ENCODE measurements at places on chromosomes 1 and 21.

GRCh38 chr1:242586360-242586680 is 61.8 kb upstream of the PLD5 start:
- DNase-seq, result no peak

- no peak for DNase-seq
Measured at GRCh38 chr1:218403300-218403699, 58.2 kb downstream of the TGFB2 start.

DNA sequence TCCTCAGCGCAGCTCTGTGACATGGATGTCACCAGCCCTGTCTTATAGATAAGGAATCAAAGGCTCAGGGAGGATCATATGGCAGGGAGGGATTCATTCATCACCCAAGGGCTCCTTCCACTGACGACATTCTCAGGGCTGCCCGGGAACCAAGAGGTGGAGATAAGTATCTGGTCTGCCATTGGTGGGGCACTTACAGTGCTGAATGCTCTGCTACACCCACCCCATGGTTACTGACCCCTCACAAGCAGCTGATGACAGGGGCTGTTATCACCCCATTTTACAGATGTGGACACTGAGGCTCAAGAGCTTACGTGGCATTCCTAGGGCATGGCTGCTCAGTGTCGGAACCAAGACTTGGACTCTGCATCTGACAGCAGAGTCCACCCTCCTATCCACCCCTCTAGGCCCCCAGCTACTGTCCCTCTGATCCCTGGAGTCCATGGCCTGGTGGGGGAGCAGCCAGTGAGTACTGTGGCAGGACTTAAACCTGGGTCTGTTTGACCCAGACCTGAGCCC is 155.1 kb downstream of the PTPRU start:
- DNase-seq, result peak; percentile 33

DNA sequence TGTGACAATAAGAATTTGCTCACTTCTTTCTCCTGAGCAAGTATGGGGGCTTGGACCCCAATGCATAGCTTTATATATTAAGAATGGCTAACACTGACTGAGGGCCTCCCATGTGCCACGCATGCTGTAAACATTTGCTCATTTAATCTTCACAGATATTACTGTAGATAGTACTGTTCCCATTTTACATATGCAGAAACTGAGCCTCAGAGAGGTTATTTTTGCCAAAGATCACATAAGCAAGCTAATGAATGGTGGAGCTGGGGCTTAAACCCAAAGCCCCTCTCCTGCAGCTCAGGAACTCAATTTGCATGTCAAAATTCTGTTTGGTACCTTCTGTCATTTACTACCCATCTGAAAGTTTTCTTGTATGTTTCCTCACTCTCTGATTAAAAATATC is 163.5 kb upstream of the NFIA start:
- DNase-seq, result no peak

GRCh38 chr21:43345746-43346409 is 81.1 kb downstream of the SIK1 start:
- DNase-seq, result no peak

- no peak for DNase-seq
Measured at GRCh38 chr1:13829152-13829769, 129.3 kb downstream of the PRDM2 start.

GRCh38 chr21:16241016-16241415 is 511.2 kb downstream of the USP25 start:
- no peak for DNase-seq

GRCh38 chr1:45493116-45493697 is 2.2 kb upstream of the TESK2 start:
- DNase-seq, result no peak

GRCh38 chr1:161706482-161707347 is at the start of gene FCRLA:
Gene FCRLA, plus strand, starts transcription at chr1:161707229. Its CDS starts 36 bp downstream, at chr1:161707265.
- DNase-seq, result no peak

DNA sequence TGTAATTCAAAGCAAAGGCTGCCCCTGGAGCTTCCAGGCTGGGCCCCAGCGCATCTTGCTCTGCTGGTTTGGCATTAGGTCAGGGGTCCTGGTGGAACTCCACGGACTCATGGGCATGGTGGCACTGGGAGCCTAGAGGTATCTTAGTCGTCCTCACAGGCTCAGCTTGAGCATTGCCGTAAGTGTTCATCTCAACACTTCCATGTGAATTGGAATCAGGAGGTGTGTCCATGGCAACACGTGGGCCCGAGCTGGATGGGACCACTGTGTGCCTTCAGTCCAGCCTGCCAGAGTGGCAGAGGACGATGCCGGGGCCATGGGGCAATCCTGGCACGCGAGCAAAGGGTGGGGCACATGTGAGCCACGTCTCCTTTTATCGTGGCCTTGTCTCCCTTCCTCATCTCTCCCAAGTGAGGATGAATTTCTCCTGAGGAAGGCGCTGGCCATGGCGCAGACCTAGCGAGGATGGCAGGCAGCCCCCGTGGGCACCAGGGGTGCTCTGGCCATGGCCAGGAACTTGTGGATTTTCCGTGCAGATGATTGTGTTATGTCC is 47.0 kb downstream of the AGPAT3 start:
- no peak for DNase-seq

GRCh38 chr1:2882966-2883696 is 81.6 kb upstream of the TTC34 start:
- DNase-seq, result no peak

DNA sequence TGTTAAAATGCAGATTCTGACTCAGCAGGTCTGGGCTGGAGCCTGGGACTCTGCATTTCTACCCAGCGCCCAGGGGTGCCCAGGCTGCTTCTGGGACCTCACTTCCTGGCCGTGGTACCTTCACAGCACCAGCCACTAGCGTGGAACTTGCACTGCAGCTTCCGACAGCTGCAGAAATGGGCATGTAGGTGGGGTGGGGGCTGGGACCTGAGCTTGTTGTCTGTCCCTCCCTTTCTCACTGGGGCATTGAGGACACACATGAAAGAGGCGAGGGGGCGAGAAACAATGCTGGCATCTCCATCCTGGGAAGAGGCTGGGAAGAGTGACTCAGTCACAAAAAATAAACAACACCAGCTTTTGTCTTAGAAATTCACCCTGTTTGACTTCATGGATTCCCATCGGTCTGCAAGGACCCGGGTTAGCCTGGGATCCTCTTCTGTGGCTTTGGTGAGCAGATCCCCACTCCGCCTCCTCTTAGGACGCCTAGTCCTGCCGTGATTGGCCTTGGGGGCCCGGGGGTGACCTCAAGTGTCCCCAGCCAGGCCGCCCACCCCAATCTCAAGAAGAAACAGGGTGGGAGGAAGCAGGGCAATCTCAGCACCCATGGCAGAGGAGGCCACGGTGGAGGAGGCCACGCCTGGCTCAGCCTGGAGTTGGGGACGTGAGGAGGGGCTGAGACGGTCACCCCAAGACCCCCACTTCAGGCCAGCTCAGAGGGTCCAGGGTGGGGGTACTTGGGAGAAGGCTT is 29.9 kb upstream of the POFUT2 start:
- DNase-seq, result peak; percentile 58

- DNase-seq, result no peak
Measured at GRCh38 chr1:115330480-115331013, 7.5 kb downstream of the NGF start.

DNA sequence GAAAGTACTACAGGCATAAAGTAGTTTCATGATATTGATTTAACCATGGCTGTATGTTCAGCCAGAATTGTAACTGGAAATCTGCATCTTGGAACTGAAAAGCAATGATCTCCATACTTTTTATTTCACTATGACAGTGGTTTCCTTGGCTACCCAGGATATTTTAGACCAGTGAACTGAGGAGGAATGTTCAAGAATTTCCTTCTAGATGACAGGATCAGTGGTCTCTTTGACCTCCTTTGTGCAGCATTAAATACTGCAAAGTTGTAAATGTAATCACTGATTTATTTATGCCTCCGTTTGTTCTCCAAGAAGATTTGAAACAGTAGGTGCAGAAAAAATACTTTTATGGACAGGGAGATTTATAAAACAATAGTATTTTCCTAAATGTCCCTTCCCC is 39.5 kb downstream of the VPS13D start:
- no peak for DNase-seq

- no peak for DNase-seq
Measured at GRCh38 chr21:38392661-38393060, 105.6 kb downstream of the ERG start.

DNA sequence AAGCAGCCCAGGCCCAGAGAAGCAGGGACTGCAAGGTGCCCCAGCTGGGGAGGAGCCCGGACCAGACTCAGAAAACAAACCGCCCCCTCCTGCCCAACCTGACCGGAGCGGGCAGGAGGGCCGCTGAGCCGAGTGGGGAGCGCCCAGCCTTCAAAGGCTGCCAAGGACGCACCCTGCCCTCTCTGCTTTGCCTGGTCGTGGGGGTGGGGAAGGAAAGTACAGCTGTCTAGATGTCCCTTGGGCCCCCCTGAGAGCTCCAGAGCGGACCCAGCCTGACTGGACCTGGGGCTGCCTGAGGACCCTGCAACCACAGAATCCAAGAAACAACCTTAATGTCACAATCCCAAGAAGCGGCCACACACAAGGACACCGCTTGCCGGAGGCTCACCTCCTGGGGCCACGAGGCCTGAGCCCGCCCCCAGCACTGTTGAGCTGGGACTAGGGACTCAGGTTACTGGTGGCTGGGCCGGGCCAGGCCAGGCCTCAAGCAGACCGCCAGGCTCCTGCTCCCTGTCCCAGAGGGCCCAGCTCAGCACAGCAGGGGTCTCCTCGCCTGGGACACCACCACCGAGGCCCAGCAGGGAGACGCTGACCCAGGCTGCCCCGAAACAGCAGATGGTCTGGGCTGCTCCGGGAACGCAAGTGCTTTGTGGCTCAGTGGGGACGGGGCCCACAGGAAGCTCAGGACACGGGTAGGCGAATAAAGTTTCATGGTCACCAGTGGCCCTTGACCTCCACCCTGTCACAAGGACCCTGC is 1.4 kb downstream of the DVL1 start:
- DNase-seq, result no peak

- no peak for DNase-seq
Measured at GRCh38 chr1:115364046-115364779, 26.2 kb upstream of the NGF start.

DNA sequence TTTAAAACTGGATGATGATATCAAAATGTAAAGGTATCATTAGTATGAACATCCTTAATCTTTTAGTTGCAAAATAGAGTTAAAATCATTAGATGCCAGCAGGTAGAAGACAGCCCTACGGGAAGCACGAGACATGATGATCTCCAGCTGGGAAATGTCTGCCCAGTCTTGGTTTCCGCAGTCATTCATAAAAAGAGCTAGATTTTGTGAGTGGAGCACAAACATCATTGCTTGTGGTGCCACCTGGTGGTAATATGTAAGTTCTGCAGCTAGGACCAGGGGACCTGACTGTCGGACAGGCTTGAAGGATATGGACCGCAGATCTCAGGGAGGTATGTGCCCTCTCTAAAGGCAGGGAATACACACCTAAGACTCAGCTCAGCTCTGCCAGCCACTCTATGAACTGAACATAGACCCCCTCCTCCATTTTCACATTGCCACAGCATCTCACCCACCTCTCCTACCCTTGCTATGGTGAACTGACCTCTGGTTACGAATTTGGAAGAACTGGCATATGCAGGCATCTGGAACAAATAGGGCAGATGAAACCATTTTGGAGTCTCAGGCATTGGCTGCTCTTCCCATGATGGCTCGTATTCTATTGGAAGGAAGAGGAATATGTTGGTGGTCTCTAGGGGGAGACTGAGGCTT is 9.2 kb downstream of the FCMR start:
- DNase-seq, result peak; percentile 75

GRCh38 chr1:147837964-147838292 is 64.7 kb upstream of the GJA8 start:
- no peak for DNase-seq

GRCh38 chr1:63918418-63918945 is 144.7 kb downstream of the ROR1 start:
- DNase-seq, result no peak

DNA sequence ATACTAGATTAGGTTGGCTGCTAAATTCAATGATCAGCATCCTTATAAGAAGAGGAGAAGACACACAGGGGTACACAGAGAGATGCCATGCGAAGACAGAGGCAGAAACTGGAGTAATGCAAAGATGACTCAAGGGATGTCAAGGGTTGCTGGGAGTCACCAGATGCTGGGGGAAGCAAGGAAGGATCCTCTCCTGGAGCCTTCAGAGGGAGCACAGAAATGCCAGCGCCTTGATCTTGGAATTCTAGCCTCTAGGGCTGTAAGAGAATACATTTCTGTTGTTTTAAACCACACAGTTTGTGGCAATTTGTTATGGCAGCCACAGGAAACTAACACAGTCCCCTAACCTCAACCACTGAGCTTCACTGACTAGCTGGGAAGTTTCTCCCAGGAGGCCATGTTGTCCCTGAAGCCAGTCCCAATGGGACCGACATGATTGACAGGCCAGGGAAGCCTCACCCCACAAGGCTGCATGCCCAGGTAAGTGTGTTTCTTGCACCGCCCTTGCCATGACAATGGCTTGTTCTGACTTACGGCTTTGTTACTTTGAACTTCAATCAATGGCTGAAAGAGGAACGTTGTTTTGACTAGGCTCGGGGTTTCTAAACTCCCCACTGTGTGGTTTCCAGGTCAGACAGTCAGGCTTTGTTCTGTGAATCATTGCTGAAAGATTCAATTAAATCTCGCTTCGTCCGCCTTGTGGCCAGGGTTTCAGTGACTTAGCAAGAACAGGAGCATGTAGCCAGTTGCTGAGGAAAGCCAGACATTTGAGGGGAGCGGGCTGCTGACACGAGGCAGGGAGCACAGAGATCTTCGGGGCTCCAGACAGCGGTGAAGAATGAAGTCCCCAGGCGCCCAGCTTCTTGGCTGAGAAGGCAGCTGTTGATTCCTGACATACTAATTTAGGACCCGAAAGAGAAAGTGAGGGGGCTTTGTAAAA is 62.3 kb downstream of the RUNX1 start:
- no peak for DNase-seq

- no peak for DNase-seq
Measured at GRCh38 chr1:234851450-234852438, 241.8 kb upstream of the IRF2BP2 start.

- DNase-seq, result no peak
Measured at GRCh38 chr1:219726480-219727272, 113.8 kb upstream of the ZC3H11B start.

DNA sequence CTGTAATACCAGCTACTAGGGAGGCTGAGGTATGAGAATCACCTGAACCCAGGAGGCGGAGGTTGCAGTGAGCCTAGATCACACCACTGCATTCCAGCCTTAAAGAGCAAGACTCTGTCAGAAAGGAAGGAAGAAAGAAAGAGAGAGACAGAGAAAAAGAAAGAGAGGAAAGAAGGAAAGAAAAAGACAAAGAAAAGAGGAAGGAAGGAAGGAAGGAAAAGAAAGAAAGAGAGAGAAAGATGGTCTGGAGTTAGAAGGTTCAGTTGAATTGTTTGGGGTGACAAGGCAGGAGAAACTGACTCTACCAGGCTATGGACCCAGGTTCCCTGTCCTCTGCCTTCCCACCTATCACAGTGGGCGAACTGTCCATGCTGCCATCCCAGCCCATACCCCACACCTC is 27.4 kb upstream of the PIK3CD start:
- DNase-seq, result no peak
